ENCODE measurements at places on chromosomes 11 and 22.

- no peaks in the 10 kb centered on the region for H3K36me3 ChIP-seq
- no peak for DNase-seq
- no peak overlapping the region for H3K4me3 ChIP-seq
- no peak overlapping the region for H3K27ac ChIP-seq
Observed at GRCh38 chr11:70137383-70137782, 59.3 kb downstream of the ANO1 start.

- H3K27ac ChIP-seq = no peak overlapping the region
- no peak overlapping the region for H3K4me3 ChIP-seq
- no peaks in the 10 kb centered on the region for H3K36me3 ChIP-seq
Observed at GRCh38 chr11:70225681-70226177, 22.6 kb downstream of the FADD start.

- H3K4me3 ChIP-seq = peak overlapping the region; percentile 24
- DNase-seq = peak; percentile 39
Observed at GRCh38 chr11:10674911-10675440, 18.6 kb downstream of the IRAG1 start.

DNA sequence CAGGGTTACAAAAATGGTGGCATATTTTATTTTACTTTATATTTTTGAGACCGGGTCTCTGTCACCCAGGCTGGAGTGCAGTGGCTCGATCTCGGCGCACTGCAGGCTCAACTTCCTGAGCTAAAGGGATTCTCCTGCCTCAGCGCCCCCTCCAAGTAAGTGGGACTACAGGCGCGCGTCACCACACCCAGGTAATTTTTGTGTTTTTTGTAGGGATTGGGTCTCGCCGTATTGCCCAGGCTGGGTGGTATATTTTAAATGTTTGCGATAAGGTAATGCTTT lies 652 bp upstream of the FOSL1 start:
- no peaks in the 10 kb centered on the region for H3K36me3 ChIP-seq
- peak overlapping the region; percentile 59 for H3K4me3 ChIP-seq
- no peak for DNase-seq
- peak overlapping the region; percentile 61 for H3K27ac ChIP-seq
- H3K27me3 ChIP-seq = no peaks in the 10 kb centered on the region

DNA sequence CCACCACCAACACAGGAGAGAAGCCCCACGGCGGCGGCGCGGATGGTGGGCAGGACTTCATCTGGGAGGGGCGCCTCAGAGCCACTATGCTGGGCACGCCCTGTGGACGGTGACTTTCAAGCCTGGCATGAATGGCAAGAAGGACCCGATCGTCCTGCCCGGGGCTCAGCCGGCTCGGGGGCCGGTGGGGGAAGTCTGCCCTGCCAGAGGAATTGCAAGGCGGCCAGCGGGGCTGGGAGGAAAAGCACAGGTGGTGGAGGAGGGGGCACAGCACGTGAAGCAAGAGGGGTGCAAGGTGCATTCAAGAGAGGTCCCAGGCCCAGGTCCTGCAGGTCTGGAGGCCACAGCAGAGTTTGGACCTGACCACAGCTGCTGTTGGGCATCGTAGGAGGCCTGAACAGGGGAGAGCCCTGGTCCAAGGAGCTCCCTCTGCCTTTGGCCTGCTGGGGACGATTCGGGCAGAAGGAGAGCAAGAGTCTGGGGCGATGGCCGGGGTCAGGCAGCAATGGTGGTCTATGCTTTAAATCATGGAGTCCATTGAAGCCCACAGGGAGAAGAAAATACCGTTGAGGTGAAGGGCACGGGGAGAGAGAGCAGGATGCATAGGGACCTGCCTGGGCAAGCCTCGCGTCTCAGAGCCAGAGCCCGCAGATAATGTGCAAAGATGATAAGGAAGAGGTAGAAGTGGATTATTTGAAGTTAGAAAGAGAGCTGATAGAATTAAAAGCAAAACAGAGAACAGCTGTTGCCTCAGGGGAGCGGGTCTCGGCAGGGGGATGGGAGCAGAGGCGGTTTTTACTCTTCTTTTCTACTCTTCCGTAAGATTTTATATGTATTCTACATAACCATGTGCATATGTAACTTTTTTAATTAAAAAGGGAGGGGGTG lies 82.6 kb upstream of the SHISAL1 start:
- no peaks in the 10 kb centered on the region for H3K36me3 ChIP-seq
- H3K4me3 ChIP-seq = no peak overlapping the region
- DNase-seq = no peak
- no peaks in the 10 kb centered on the region for H3K4me1 ChIP-seq

GRCh38 chr11:69301081-69301454 lies 7.1 kb downstream of the MYEOV start:
- peaks cover 59% of the 10 kb centered on the region for H3K4me1 ChIP-seq
- no peak overlapping the region for H3K27ac ChIP-seq
- no peak overlapping the region for H3K4me3 ChIP-seq
- DNase-seq = no peak
- no peaks in the 10 kb centered on the region for H3K27me3 ChIP-seq

- no peak for DNase-seq
- no peaks in the 10 kb centered on the region for H3K36me3 ChIP-seq
- H3K4me3 ChIP-seq = no peak overlapping the region
- H3K27ac ChIP-seq = no peak overlapping the region
- peaks cover 6% of the 10 kb centered on the region for H3K4me1 ChIP-seq
Observed at GRCh38 chr11:1442163-1442562, 44.4 kb downstream of the MOB2 start.

GRCh38 chr11:35927682-35928081 lies 16.2 kb upstream of the LDLRAD3 start:
- no peaks in the 10 kb centered on the region for H3K27me3 ChIP-seq
- DNase-seq = peak; percentile 75
- no peak overlapping the region for H3K4me3 ChIP-seq
- no peak overlapping the region for H3K27ac ChIP-seq
- no peaks in the 10 kb centered on the region for H3K36me3 ChIP-seq
- H3K4me1 ChIP-seq = no peaks in the 10 kb centered on the region

GRCh38 chr11:109704432-109704831 lies 282.4 kb downstream of the C11orf87 start:
- no peak overlapping the region for H3K27ac ChIP-seq
- no peak for DNase-seq
- H3K4me3 ChIP-seq = no peak overlapping the region
- H3K36me3 ChIP-seq = no peaks in the 10 kb centered on the region

- no peak overlapping the region for H3K27ac ChIP-seq
- DNase-seq = no peak
- no peaks in the 10 kb centered on the region for H3K36me3 ChIP-seq
- H3K27me3 ChIP-seq = no peaks in the 10 kb centered on the region
- H3K4me1 ChIP-seq = no peaks in the 10 kb centered on the region
Observed at GRCh38 chr11:76095891-76096290, 110.4 kb downstream of the WNT11 start.

GRCh38 chr22:29917052-29917902 lies 34.3 kb downstream of the MTMR3 start:
- H3K4me1 ChIP-seq = no peaks in the 10 kb centered on the region
- no peaks in the 10 kb centered on the region for H3K36me3 ChIP-seq
- no peak overlapping the region for H3K4me3 ChIP-seq
- no peak overlapping the region for H3K27ac ChIP-seq

DNA sequence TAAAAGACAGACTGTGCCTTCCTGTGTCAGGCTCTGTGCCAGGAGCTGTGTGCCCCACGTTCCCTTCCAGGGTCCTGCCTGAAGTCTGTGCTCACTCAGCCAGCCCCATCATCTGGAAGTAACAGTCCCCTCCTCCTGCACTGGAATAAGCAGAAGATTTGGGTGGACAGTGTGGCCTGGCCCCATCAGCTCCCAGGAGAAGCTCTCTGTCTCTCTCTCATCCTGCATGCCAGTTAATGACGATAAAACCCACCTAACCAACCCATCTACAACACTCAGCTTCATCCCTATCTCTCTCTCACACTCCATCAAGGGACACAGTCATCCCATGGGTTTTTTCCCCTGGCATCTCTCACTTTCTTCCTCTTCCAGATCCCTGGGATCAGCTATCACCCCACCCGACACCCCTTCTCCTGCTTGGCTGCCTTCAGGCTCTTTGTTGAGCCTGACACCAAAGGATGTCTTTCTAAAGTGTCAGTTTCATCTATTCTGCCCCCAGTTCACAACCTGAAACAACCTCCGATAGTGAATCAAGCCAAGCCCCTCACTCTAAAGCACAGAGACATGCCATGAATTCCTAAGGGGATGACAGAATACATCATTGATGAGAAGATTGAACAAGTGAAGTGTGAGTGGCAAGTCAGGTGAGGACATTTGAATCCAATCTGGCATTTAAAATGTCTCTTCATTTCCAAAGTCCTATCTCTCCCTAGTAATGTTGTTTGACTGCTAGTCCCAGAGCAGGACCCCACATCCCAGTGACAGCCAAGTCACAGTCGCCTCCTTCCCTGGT lies 91.4 kb upstream of the TOP3B start:
- H3K4me1 ChIP-seq = peaks cover 9% of the 10 kb centered on the region
- H3K27me3 ChIP-seq = no peaks in the 10 kb centered on the region
- no peak overlapping the region for H3K27ac ChIP-seq
- H3K4me3 ChIP-seq = no peak overlapping the region
- no peak for DNase-seq
- no peaks in the 10 kb centered on the region for H3K36me3 ChIP-seq

Measured in tibial nerve (tissue), 4 donors.